ENCODE measurements at places on chromosomes 7 and 10. TPM values are rescaled to one million over a fixed set of nuclear protein-coding genes. Genes with fewer than 3 reads are reported as not detected.

DNA sequence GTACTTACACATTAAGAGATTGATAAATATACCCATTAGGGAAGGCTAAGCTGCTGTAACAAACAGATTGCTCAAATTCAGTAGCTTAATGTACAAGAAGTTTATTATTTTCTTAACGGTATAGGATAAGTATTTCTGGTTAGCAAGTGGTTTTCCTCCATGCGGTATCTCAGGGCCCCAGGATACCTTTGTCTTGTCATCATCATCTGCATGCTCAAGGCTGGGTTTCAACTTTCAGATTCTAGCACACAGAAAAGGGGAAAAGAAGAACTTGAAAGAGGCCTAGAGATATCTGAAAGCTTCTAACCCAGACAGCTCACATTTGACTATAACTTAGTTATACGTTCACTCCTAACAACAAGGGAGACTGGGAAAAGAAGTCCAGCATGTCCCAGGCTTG, 11.8 kb upstream of the GALNT17 start:
- no peak for DNase-seq

GRCh38 chr7:2416650-2417049, 13.2 kb downstream of the CHST12 start:
- no peak for DNase-seq

Gene CALY
- total RNA-seq, result 1.6 TPM

Gene MCU
- total RNA-seq, result 54.2 TPM

Gene CALML3
- not detected for total RNA-seq

Gene RBP4
- not detected for total RNA-seq

Measured in neural progenitor cell (in vitro differentiated cells).